ENCODE measurements at places on chromosomes 11 and 22.

GRCh38 chr22:23381661-23382427, 198.2 kb downstream of the IGLL1 start:
- DNase-seq: no peak

DNA sequence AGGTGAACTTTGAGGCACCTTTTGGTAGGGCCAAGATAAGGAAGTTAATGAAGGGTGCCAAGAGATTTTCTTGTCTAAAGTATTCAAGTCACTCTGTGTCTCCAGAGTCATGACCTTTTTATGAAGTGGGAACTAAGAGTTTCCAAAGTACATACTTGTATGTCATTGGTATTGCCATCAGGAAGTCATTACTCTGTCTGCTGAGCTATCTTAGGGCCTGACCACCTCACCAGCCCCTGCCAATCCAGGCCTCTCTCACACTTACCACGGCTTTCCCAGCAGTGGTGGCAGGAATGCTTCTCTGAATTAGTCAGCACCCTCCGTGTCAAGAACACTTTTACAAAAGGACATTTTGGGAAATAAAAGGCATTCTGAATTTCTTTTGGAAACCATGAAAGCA, 192.8 kb upstream of the MTNR1B start:
- no peak for DNase-seq

DNA sequence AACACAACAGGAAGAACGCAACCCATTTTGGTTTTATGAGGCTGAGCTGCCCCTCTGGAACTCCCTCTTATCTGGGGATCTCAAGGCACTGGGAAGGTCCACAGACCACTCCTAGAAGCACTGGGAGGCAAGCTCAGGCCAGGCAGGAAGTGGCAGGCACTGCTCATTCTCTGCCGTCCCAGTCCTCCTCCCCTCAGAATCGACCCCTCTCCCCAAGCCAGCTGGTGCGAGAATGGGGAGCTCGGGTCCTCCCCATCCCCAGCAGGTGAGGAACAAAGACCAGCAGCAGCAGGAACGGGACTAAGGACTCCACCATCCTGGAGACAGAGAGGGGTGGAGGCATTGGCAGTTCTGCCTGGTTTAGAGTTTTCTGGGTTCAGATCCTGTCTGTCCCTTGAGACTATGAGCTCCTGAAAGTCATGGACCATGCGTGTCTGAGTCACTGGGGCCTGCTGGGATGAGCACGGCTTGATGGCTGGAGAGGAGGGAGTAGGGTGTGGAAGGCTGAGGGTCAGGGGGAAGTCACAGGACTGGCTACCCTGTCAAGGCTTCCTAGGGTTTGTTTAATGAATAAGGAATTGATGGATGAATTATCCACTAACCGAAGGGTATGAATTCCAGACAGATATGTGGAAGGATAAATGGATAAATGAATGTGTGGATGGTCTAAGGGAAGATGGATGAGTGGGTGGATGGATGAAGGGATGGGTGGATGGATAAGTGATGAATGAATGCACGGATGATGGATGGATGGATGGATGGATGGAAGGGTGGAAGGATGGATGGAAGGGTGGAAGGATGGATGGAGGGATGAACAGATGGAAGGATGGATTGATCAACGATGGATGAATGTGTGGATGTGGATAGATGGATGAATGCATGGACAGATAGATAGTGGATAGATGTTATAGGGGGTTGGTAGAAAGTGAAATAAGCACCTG, 6.4 kb downstream of the MYEOV start:
- peak; percentile 79 for DNase-seq

GRCh38 chr11:104870910-104871309, 27.4 kb downstream of the CASP12 start:
- no peak for DNase-seq

DNA sequence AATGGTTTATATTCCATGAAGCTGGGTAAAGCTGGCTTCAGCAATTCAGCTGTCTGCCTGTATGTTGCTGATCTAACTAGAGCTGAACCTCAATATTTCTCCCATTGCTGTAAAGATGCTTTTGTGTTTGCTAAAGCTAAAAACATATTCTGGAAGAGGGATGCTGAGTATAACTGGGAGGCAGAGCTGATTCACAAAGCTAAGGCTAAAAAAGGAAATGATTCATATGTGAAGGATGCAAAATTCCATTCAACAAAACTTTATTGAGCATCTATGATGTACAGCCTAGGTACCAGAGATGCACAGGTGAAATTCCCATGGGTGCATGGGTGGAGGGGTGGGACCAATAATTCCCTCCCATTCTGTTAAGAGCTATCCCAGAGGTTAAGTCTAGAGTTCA, 193.9 kb downstream of the KIF18A start:
- no peak for DNase-seq

DNA sequence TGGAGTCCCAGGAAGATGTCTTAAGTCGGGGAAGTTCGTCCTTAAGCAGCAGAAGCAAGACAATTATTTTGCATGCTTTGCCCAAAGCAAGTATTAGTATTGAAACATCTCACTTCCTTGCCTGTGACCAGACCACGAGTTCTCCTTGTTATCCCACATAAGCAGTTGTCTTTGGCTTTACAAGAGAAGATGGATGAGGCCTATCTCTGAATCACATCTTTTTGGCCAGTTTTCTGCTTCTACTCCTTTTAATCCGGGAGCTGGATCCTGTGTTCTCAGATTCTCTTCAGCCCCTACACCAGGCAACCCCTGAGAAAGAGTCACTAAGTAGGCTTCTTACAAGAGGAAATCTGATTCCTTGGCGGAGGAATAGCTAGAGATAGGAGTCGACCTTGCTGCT, 2.1 kb downstream of the SYT9 start:
- DNase-seq: no peak

DNA sequence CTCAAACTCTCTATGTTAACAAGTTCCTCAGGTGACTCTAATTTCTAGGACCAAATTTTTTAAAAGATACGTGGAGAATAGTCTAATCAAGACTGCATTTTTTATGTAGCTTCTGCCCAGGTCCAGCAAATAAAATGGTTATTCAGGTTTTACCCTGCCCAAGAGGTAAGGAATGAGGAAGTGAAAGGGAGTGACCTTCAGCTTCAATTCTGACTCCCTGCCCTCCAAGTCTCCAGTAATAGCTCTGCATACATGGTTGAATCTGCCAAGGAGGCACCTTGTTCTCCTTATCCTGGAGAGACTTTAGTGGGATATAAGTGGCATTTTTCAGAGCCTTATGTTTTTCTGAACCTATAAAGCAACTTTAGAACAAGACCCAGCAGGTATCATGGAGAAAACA, 15.5 kb downstream of the MUC15 start:
- peak; percentile 34 for DNase-seq

GRCh38 chr11:104254347-104254746, 90.4 kb upstream of the PDGFD start:
- DNase-seq: no peak

DNA sequence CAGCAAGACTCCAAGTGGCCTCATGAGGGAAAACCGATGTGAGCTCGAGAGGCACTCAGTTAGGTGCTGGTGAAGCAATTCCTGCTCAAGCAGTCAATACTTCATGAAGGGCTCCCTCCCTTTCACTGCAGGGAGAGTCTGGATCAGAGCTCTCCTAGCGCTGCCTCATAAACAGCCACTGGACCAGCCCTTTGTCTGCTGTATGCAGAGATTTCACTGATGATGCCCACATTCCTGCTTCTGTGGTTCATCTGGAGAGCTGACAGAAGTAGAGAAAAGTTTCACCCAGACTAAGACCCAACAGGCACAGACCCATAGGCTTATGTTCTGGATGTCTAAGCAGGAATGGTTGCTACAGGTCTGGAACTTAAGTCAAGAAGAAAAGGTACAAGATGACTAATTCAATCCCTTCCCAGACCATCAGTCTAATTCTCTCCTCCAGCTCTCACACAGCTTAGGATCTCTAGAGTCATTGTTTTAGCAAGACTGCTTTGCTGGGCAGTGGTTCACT, 4.0 kb downstream of the UCP2 start:
- DNase-seq: no peak

DNA sequence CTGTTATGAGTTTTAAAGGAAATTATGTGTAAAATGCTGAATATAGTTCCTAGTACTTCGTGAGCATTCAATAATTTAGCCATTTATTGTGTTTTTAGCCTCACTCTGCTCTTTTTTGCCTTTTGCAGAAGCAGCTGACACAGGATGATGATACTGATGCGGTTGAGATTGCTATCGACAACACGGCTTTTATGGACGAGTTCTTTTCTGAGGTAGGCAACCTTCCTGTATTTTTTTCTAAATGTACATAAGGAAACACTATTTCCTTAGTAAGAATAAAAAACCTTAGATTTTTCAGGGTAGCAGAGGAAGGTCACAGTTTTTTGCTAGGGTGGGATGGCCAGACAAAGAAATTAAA, 17.9 kb downstream of the STX3 start:
- no peak for DNase-seq

GRCh38 chr11:1817511-1817910, 17.3 kb upstream of the SYT8 start:
- DNase-seq: no peak

DNA sequence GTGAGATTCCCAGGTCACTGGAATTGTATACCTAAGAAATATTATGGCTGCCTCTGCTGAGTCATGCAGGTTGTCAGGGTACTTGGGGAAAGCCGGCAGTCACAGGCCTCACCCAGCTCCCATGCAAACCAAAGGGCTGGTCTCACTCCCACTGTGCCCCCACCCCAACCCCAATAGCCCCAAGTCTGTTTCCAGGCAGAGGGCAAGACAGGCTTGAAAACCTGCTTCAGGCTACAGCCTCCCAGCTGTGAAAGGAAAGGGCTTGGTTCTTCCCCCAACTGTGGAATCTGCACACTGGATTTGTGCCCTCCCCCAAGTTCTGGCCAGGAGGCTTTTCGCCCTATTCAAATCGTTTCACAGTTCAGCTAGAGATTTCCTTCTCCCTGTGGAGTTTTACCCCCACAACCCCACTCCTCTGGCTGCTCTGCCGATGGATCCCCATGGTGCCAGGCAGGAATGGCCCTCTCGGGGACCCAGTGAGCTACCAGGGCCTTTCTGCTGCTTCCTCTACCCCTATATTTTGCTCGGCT, 37.0 kb upstream of the ABTB2 start:
- no peak for DNase-seq

DNA sequence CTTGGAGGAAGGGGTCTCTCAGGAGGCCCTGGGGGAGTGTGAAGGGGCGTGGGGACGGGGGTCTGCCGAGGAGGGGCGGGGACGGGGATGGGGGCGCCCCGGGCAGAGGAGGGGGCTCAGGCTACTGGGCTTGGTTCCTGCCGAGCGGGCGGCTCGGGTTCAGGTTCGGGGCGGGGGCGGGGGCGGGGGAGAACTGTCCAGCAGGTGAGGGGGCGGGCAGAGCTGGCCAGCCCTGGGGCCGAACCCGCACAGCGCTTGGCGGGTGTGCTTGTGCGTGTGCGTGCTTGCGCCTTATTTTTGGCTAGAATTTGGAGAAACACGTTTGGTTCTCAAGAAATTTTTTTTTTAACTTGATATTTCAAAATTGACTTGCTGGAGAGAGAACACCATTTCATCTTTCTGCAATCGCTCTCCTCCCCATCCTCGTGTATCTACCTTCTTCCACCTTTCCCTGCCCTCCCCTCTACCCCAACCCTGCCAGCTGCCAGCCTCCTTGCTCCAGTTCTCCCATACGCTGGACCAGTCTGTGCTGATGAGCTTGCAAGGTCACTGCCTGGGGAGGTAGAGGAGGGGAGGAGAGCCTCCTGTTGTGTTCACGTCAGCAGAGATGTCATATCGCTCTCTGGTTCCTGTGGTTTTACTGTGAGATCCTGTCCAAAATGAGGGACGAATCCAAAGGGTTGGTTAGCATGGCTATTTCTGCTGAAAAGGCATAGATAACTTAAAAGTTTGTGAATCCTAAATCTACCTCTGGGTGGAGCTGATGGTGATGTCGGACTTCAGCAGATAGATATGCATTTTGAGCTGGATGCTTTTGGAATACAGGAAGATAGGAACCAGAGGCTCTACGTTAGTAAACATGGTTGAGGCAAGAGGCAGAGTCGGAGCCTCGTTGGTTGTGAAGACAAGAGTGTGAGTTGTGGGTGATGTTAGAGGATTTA, 668 bp downstream of the MADD start:
- DNase-seq: peak; percentile 11

DNA sequence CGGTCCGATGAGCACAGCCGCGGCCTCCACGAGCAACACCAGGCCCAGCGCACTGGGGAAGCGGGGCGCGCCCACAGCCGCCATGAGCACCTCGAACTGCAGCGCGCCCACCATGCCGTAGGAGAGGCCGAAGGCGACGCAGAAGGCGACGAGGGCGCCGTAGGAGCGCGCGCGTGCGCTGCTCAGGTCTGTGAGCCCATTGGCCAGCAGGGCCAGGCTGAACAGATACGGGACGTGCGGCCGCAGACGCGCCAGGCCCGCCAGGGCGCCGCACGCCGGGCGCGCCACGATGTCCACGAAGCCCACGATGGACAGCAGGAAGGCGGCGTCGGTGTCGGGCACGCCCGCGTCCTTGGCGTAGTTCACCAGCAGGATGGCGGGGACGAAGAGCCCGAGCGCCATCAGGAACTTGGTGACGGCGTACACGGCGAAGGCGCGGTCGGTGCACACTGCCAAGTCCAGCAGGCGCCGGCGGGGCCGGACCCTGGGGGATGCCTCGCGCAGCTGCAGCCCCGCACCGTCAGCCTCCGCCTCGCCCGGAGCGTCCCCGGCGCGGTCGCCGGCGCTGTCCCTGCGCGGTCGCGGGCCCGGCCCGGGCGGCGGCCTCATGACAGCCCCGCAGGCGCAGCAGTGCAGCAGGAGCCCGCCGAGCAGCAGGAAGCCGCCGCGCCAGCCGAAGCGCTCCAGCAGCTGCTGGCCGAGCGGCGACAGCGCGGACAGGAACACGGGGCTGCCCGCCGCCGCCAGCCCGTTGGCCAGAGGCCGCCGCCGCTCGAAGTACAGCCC, 2.9 kb downstream of the SLC16A8 start:
- no peak for DNase-seq

- DNase-seq: no peak
Measured at GRCh38 chr11:33773404-33773986, 825 bp downstream of the FBXO3 start.

- DNase-seq: no peak
Measured at GRCh38 chr22:43427296-43428004, 15.6 kb downstream of the MPPED1 start.

- DNase-seq: no peak
Measured at GRCh38 chr11:67415501-67416304, at the start of gene CARNS1. TSS of gene CARNS1 (plus strand) at chr11:67415678. CDS start at chr11:67416200, 522 bp downstream.

DNA sequence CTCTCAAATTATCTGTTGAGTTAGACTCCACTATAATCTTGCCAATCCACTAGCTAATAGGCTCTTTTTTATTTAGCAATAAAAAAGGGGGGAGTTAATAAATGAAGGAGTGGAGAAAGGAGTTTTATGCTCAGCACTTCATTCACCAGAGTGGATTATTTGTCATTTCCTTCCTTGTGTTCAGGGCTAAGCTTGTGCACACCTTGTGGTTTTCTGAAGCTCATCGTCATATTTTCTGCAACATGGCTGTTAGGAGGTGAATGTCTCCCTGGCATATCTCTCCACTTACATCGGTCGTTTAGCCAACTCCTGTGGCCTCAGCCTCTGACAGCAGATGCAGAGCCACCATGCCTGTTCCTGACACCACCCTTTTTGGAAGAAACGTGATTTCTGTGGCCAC, 83.9 kb upstream of the MTNR1B start:
- DNase-seq: no peak

DNA sequence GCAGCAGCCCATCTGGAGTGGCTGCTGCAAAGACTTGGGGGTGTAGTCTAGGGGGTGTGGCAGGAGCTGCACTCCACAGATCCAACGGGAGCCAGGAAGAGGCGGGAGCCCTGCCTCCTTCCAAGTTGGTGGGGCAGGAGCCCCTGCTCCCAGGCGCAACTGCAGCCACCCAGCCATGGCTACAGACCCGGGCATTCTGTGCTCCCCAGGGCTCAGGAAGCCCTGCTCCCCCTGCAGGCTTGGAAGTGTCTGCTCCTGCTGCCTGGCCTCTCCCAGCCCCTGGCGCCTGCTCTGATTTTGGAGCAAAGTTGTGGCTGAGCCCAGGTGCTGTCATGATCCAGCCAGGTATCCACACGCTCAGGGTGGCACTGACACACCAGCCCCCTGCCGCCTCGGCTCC, 58.5 kb downstream of the CCDC34 start:
- DNase-seq: no peak

All from LoVo (cell line).